ENCODE measurements at places on chromosomes 16 and 17.

- DNase-seq, result no peak
Observed at GRCh38 chr16:53980675-53981074, 276.7 kb downstream of the FTO start.

- DNase-seq, result no peak
Observed at GRCh38 chr17:78879635-78880186, 23.3 kb downstream of the CEP295NL start.

DNA sequence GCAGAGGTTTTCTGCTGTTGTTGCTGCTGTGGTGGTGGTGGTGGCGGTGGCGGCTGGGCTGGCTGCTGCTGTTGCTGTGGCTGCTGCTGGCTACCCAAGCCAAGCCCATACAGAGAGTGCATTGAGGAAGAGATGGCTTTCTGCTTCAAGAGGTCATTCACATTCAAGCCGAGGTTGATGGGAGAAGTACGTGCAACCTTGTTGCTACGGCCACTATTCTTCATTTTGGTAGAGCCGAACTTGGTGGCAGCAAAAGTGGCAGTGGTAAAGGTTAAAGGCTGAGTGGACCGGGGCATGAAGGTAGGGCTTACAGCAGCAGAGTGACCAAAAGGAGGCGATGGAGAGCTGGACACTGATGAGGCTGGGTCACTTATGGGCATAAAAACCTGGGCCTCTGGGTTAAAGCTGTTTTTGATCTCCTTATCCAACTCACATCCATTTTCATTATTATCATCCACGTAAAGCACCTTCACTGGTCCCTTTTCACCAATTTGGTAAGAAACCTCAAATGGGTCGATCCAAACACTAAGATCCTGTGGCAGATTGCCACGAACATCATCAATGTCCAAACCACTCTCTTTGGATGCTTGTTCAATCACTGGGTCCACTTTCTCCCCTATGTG, 2.8 kb downstream of the TOB1 start:
- peak; percentile 35 for DNase-seq

DNA sequence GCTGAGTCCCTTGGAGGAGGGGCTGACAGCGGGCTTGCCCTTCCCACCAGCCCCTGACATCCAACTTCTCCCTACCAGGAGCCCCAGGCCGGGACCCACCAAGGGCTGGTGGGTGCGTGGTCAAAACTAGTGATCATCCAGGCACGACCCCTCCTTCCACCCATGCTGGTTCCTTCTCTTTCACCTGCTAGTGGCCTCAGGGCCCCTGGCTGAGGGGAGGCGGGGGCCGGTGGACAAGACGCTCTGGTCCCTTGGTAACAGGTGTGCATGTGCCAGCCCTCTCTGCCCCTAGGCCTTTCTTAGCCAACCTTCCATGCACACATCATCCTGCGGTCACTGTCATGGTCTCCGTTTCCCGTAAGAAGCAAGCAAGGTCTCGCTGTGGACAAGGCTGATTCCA, 8.4 kb downstream of the ZNF213 start:
- DNase-seq, result no peak

GRCh38 chr16:85383836-85384832, 229.0 kb upstream of the GSE1 start:
- DNase-seq, result no peak

Measured in stimulated activated CD4-positive, alpha-beta T cell treated with anti-CD3 and anti-CD28 coated beads, Interleukin-4, amount 100 ng/mL, for 48 hours (primary cell).